ENCODE measurements at places on chromosomes 6 and 20. TPM values are rescaled to one million over a fixed set of nuclear protein-coding genes. Genes with fewer than 3 reads are reported as not detected.

GRCh38 chr6:154343473-154344308 is 12.9 kb downstream of the IPCEF1 start:
- DNase-seq = peak; percentile 46

The GTSF1L gene
- not detected for total RNA-seq

DNA sequence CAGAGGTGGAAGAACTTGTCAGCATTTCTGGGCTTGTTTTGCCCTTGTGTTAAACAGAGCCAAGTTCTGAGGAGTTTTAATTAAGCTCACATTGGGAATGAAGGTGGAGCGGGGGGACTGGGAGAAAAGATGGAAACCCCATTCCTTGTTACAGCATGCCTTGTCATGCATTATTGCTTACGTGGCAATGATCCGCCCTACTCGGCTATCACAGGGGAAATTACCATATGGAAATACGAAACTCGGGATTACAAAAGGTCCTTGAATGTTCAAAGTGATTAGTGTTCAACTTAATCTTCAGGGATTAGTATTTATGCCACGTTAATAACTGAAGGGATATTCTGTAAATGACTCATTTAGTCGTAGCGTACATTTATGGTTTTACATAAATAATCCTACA is 86.4 kb downstream of the MAP3K7 start:
- DNase-seq = no peak

DNA sequence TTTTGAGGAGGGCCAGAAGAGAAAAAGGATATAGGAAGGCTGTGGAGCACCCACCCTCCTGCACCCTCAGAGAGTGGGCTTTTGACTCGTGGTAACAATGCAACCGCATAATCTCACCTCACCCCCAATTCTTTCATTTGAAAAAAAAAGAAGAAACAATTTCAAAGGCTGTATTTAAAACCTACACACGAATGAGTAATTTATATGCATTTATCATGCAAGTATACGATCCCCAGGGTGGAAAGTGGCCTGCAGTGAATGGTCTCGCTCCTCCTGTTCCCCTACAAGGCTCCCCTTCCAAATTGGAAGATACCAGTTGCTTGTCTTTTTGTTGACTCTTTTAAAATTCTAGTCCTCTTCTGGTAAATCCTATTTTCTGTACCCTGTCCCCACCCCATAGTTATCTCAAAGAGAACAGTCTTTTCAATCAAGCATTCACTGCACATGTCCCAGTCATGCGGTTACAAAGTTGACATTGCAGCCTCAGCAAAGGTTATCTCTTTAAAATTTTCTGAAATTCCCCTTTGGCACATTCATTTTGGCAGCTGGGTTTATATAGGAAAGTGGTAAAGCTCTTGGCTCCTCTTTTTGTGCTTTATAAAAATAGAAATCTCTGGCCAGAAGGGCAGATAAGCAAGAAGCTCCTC is 110.6 kb downstream of the ARID1B start:
- no peak for DNase-seq

Data from neural progenitor cell (in vitro differentiated cells).